ENCODE measurements at places on chromosomes 4 and X.

- DNase-seq = peak; percentile 69
These were observed 57.1 kb downstream of the RELL1 start for GRCh38 chr4:37628977-37629609.

- DNase-seq = no peak
These were observed 33.5 kb upstream of the STOX2 start for GRCh38 chr4:183871581-183871980.

DNA sequence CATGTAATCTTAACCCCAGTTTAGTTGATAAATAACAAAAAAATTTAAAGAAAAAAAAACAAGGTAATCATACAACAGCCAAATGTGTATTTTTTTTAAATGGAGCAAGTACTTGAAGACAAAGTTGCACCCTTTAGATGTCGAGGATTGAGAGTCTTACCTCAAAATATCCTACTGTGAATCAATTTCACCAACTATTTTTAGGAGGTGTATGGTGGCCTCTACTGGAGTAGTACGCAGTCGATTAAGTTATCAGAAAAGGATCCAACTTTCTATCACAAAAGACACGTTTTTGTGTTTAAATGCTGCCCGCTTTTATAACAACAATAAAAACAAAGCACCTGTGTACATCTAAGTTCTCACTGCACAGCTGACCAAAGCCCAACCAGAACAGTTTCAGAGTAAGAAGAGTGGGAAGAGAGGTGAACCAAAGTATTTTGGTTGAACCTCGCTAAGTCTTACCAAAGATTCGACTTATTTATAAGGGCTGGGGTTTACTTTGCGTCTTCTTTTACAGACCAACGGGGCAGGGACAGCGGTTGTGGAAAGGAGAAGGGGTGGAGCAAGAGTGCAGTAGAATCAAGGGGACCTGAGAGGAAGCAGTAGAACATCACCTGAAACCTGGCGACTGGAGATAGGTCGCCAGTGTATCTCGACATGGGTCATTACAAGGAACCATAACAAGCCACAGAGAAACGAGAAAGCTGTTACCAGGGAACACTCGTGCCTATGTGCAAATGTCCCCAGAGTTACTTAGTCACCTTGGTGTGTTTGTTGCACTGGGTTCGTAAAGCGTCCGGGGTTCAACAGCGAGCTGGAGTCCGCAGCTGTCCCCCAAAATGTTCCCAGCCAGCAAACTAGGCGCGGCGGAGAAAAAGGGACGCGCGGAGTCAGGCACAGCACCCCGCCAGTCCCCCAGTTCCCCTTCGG is 1.1 kb downstream of the RPS6KA6 start:
- no peak for DNase-seq

DNA sequence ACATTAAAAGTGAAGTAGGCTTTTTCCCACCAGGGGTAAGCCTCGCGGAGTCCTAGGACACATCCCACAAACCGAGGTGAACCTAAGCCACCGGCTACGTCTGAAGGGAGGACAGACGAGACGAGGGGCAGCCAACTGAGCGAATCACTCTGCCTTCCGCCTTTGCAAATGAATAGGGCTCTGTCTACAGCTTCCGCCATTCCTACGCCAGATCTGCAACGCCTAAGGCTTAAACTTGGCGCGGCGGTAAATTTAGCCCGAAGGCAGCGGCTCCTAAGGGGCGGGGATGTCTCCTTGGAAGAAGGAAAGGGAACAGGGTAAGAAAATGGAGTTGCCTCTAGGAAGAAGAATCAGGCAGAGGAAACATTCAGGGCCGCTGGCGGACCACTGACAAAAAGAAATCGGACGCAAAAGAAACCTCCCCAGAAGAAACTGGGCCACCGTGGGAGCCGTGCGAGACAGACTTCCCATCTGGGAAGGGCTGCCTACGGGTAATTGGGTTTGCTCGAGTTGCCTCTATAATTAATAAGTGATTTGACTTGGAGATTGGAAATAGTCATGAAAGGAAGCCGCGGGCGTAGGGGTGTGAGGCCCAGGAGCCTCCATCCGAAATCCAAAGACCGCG is 90.5 kb downstream of the BCOR start:
- no peak for DNase-seq

- DNase-seq = no peak
These were observed 197.7 kb downstream of the GC start for GRCh38 chr4:71586087-71586763.

DNA sequence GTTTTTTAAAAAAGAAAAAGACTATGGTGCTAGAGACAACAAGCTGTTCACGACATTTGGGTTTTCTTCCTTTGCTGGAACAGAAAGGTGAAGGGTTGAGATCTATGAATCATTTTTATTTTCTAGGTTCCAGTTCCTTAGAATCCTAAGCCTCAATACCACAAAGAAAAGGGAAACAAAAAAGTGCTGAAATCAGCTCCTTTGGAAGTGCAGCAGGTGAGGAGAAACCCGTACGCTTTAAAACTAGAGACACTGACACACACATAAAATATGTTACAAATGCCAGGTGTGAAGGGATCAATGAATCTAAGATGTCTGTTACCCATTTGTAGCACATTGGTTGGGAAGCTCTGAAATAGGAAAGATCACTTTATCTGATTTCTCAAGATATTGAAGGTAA is 125.2 kb downstream of the AREG start:
- no peak for DNase-seq

- no peak for DNase-seq
These were observed 314.0 kb downstream of the GBA3 start for GRCh38 chr4:23006756-23007155.

GRCh38 chrX:154349359-154349935 is 25.0 kb downstream of the FLNA start:
- DNase-seq = no peak

DNA sequence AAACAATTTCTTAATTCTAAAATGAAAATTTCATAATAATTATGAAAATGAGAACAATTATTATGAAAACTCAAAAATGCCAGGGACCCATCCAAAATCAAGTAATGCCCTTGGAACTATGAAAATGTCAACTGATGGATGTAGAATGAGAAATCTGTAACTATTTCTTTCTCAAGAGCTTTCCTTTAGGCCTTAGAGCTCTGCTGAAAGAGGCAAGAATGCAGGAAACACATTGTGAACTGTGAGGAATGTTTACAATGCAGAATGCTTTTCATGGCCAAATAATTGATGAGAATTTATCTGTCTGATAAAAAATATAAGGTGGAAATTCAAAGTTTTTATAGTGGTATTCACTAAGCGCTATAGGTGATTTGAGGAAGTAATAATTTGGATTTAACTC is 207.1 kb upstream of the PCDH18 start:
- no peak for DNase-seq

DNA sequence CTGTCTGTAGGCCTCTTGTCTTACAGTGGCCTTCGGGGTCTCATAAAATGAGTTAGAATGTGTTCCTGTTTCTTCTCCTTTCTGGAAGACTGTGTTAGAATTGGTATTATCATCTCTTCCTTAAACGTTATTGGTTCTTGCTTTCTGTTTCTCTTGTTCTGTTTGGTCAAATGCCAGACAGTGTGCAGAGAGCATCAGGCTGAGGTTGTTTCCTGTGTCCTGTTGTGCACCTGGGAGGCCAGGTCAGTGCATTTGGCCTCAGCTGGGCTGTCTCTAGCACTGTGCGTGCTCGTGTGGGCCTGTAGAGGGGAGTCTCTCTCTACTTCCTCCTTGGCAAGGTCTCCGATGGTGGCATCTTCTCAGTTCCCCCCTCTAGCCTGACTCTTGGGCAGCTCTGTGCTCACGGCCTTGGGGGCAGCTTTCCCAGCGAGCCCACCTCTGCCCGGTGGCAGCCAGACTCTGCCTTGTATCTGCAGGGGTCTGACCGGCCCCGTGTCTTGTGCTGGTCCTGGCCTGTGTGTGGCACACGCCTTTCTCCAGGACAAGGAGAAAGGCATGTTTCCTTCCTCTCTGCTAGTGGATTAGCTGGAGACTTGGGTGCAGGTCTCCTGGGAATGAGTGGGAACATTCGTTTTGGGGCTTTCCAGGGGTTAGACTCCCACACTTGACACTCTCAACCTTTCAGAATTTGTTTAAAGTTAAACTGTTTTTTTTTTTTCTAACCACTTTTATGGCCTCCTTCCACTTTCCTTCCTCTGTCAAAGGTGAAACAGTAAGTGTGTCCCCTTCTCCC is 62.3 kb downstream of the FAM193A start:
- no peak for DNase-seq

DNA sequence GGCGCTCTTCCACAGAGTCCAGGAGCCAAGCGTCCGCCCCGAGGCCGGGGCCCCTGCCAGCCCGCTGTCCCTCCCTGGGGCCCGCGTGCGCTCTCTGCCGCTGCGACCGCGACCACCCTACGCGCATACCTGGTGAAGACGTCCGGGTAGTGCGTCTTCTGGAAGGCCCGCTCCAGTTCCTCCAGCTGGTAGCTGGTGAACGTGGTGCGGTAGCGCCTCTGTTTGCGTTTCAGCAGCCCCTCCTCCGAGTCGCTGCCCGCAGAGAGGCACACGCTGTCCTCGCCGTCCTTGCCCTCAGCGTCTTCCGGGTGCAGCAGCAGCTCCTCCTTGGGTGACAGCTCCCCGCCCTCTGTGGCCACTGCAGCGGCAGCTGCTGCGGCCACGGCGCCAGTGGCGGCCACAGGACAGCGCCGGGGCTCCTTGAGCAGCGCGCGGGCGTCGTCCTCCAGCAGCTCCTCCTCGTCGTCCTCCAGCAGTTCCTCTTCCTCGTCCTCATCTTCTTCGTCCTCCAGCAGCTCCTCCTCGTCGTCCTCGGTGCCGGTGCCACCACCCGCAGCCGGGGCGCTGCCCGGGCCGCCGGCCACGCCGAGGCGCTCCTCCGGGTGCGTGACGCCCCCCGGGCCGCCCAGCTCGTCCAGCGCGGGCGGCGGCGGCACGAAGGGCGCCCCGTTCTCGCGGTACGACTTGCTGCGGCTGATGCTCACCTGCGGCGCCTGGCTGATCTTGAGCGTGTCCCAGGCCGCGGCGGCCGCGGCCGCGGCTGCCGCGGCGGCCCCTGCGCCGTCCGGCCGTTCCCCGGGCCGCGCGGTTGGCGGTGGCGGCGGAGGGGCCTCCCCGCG is 2.8 kb downstream of the ARX start:
- DNase-seq = no peak

DNA sequence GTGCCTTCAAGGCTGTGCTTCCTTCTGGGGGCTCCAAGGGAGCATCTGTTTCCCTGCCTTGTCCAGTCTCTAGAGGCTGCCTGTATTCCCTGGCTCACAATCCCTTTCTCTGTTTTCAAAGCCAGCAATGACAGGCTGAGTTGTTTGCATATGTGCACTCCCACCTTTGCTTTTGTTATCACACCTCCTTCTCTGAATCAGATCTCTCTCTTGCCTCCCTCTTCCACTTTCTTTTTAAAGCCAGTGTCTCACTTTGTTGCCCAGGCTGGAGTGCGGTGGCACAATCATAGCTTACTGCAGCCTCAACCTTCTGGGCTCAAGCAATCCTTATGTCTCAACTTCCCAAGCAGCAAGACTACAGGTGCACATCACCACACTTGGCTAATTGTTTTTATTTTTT is 37.1 kb upstream of the LEF1 start:
- DNase-seq = no peak

DNA sequence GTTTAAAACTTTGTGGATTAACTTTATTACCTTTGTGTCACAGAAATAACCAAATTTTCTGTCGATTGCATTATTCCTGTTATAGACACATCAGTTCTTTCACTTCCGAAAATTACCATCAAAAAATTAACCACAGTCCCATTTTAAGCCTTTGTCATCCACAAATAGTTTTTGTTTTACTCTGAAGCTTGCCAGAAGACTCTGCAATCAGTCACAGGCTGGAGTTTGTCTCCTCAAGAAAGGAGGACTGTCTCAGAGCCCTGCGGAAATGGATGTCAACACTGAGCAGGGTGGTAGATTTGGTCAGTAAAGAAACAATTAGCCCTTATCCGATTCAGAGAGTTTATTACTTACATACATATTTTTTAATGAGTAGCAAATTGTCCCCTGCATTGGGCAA is 20.1 kb upstream of the TCEAL4 start:
- DNase-seq = no peak

DNA sequence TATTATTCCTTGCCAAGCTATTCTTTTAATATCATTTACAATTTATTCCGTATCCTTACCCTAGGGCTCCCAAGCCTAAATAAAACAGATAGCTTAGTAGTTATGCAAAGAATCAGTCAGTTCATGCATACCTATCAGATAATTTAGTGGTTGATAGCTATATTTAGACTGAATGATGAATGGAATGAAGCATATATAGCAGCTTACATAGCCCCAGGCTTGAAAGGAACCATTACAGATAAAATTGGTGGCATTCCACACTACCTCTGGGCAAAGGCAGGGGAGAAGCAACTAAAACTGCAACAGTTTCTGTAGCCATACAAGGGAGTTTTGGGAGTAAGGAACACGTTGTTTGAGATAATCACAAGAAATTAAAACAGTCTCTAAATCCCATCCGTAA is 2.7 kb downstream of the ACE2 start:
- no peak for DNase-seq

DNA sequence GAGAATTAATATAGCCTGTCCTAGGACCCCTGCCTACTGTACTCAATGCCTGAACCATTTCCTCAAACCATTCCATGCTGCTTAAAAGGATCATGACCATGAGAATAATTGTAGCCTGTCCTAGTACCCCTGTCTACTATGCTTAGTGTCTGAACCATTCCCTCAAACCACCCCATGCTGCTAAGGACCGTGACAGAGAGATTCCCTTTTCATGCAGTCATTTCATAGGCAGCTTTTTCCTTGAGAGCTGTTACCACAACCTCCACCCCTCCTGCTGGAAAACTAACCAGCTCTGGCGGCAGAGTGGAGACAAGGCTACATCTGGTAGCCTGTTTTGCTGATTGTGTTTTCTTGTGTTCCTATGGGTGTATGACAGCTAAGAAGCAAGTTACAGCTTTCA is 174.9 kb upstream of the SMARCAD1 start:
- no peak for DNase-seq

- no peak for DNase-seq
These were observed 45.8 kb downstream of the KDR start for GRCh38 chr4:55079451-55080173.

- DNase-seq = no peak
These were observed 119.8 kb downstream of the ZNF330 start for GRCh38 chr4:141340458-141340857.

- DNase-seq = no peak
These were observed 69.4 kb upstream of the CLCN4 start for GRCh38 chrX:10087391-10087790.

DNA sequence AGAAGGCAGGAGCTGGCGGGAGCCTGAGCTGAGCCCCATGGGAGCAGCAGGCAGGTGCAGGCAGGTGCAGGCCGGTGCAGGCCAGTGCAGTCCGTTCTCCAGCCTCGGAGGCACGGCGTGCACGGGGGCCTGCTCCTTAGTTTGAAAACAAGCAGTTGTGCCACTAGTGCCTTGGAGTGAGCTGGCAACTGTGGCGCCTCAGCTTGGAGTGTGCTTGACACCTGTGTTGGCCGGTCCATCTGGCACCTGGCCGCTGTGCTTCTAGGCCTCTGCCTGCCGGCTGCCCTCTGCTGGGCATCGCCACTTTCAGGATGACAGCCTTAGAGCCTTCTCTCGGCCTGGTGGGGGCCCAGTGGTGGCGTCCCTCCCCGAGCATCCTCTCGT is 47.9 kb downstream of the RGS12 start:
- no peak for DNase-seq

DNA sequence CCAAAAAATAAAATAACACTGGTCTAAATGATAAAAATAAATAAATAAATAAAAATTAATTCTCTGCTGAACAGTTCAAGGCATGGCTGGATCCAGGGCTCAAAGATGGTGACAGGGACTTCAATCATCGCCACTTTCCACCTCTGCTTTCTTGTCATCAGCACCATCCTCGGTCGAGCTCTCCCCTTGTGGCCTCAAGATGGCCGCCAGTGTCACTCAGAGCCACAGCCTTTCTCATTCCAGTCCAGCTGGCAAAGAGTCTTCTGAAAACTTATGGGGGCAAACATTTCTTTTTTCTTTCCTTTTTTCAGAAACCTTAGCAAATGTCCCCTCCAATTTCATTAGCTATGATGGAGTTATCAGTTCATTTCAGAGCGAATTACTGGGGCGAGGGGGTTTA is 119.5 kb downstream of the RAB28 start:
- no peak for DNase-seq

Data from fibroblast of the conjunctiva (primary cell).